ENCODE measurements at places on chromosomes 7 and 10. TPM values are rescaled to one million over a fixed set of nuclear protein-coding genes. Genes with fewer than 3 reads are reported as not detected.

Gene CAV2
- 406 TPM for total RNA-seq

Gene OR6V1
- not detected for total RNA-seq

Gene AGAP9
- 5.3 TPM for total RNA-seq

Gene CYP26C1
- 0.80 TPM for total RNA-seq

Gene ZNF488
- total RNA-seq: not detected

Gene ANKRD61
- 0.22 TPM for total RNA-seq

Gene TEX36
- not detected for total RNA-seq

Data from thoracic aorta endothelial cell (primary cell).